ENCODE measurements at places on chromosomes 5 and 9.
A peak's percentile ranks its signal among the peaks of the same experiment; 100 is the strongest.

- DNase-seq, result no peak
Observed at GRCh38 chr5:103346162-103346748, 87.7 kb downstream of the MACIR start.

GRCh38 chr5:9056046-9056445 lies 489.8 kb downstream of the SEMA5A start:
- no peak for DNase-seq

- DNase-seq, result no peak
Observed at GRCh38 chr5:168874713-168875380, 295.7 kb upstream of the PANK3 start.

DNA sequence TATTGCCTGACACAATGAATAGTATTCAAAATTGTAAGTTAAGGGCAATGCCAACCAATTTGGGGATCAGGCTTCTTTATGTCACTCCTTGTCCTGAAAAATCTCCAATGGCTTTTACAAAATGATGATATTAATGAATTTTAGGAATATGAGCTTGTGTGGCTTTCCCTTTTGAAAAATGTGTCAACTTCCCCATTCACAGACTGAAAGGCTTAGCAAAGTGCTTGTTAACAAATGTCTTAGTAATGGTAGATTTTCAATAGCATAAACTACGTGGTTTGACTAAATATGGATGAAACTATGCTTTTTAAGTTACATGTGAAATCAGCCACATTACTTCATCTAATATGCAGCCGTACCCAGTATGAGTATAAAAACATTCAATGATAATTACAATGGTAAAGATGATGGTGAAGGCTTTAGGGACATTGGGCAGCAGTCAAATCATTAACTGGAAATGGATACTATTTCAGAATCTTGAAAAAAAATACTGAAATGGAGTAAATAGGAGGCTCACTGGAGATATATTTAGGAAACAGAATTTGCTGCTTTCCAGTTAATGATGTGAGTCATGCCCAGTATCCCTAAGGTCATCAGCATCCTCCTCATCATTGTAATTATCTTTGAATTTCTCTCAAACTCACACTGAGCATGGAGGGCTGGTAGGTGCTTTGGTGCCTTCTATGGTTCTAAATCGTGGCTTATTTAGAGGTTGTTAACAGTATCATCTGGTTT lies 113.3 kb upstream of the ZNF608 start:
- no peak for DNase-seq

GRCh38 chr5:40680741-40681362 lies 1.1 kb downstream of the PTGER4 start:
- DNase-seq, result no peak

GRCh38 chr9:90502134-90502533 lies 140.5 kb downstream of the DIRAS2 start:
- no peak for DNase-seq

DNA sequence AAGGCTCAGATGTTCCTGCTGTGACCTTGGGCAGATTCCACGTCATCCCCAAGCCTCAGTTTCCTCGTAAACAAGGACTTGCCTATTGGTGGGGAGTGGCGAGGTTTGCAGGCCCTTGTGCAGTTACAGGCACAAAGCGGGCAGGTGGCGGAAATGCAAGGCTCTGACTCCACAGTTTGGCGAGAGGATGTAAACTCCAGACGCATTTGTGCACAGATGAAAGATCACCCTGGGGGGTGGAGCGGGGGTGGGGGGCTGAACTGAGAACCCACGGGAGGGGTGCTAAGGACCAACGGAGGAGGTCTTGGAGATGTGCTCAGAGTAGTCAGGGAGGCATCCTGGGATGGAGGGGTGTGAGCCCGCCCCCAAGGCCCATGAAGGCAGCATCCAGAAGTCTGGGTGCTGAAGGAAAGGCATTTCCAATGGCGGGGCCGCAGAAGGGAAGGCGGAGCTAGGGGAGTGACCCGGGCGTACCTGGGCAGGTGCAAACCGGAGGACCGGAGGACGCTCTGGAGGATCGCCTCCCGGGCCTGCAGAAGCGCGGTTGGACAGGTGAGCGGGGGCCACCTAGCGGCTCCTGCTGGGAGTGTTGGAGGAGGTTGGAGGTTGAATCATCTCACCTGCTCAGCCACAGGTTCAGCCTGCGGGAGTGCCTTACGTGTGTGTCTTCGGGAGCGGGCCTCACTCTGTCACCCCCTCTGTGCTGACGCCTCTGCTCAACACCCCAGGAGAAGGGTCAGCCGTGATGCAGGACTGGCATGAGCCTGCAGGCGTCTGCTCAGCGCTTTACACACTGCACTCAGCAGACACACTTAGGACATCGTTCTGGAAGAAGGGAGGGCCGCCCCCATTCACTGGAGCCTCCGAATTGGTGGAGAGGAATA lies 1.9 kb upstream of the FIBCD1 start:
- no peak for DNase-seq

DNA sequence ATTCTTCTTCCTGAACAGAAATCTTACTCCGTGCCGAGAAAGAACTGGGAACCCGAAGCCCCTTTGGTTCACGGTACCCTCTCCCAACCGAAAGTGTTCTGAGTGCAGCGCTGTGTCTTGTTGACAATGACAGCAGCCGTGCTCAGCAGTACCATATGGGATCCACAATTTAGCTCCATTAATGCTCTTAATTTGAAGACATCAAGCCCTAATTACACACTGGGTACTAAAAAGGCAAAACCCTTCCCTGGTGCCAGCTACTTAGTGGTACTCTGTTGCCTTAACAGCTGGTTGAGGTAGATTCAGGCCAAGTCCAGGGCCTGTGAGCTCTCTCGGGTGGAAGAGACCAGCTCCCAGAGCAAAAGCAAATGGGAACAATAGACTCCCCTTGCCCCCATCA lies 24.5 kb downstream of the DDX31 start:
- no peak for DNase-seq

DNA sequence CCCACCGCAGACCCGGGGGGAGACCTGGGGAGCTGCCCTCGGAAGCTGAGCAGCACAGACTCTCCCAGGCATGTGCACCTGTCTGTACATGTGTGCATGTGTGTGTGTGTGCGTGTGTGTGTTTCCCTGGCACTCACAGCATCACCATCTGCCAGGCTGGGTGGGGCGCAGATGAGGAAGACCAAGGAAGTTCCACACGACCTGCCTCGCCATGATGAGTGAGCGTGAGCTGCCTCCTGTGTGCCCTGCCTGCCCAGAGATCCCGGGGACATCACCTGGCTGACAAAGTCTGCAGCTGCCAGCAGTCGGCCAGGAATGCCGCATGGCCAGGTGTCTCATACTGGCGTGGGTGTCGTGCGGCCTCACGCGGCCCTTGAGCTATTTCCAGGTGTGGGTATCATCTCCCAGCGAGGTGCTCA lies 4.0 kb upstream of the GPSM1 start:
- no peak for DNase-seq

DNA sequence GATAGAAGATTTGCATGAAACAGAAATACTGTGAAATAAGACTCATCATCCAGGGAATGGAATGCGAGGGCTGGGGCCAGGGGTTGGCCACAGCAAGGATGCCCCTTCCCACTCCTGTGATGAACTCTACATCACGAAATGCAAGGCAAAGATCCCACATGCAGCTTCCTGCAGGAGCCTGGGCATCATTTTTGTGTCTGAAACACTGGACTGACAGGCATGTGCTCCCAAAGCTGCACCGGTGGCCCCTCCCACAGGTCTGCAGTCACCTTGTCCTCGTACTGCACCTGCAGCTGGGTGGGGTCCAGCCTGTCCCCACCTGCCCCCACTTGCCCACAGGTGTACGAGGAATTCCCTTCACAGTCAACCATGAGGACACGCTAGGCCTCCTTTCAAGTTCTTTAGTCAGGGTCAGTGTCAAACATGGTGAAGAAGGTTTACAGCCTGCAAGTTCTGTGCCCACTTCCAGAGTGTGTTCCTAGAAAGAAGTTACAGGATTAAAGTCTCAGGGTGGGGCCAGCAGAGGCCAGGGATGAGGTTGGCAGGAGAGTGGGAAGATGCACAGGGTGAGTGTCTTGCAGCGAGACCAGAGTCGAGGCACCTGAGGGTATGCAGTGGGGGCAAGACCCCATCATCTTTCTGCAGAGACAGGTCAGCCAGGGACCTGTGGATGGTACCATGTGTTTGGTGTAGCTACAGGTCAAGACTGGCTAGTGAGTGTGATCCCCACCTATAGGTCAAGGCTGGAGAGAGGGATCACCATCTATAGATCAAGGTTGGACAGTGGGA lies 155.0 kb upstream of the IRX2 start:
- no peak for DNase-seq

- no peak for DNase-seq
Observed at GRCh38 chr5:84372066-84372695, 12.5 kb downstream of the EDIL3 start.

DNA sequence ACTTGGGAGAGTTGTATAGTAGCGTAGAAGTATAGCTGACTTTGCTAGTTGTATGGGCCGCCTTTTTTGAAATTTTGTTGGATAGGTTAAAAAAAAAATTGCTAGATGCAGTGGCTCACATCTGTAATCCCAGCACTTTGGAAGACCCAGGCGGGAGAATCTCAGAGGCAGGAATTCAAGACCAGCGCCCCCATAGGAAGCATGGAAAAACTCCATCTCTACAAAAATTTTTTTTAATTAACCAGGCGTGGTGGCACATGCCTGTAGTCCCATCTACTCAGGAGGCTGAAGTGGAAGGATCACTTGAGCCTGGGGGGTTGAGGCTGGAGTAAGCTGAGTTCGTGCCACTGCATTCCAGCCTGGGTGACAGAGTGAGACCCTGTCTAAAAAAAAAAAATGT lies 59.2 kb downstream of the SMC5 start:
- no peak for DNase-seq

DNA sequence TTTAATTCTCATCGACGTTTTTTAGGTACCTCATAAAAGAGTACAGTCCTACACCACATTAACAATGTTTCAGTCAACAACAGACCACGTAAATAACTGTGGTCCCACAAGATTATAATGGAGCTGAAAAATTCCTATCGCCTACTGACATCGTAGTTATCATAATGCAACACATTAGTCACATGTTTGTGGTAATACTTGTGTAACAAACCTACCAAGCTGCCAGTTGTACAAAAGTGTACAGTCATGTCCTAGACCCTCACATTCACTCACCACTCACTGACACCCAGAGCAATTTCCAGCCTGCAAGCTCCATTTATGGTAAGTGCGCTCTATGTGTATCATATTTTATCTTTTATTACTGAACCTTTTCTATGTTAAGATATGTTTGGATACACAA lies 16.8 kb downstream of the GNAQ start:
- no peak for DNase-seq

DNA sequence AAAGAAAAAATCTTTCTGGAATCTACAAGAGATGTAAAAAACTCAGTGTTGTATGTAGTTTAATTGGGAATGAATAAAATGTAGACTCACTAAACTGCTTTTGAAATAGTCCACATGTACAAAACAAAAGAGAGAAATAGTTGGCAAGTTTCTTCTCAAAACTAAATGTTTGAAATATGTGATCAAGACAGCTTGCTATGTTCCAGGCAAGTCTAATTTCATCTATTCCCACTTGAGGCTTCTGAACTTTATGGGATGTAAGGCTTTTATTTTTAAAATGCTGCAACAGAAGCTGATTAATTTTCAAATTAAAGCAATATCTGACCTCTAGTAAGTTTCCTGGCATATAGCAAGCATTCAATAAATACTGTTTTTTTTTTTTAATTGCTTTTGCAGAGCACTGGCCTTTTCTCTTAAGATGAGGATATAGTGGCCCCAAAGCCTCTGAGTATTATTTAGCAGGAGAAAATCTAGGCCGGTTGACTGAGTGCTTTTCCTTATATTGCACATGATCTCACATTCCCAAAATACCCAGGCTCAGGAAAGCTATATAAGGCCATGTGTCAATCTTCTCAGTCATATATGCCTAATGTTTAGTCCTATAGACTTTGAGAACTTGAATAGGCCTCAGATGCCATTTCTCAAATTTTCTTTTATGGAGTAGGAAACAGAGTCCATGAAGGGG lies 183.2 kb downstream of the NTRK2 start:
- no peak for DNase-seq

- no peak for DNase-seq
Observed at GRCh38 chr9:98596486-98596885, 112.2 kb downstream of the GABBR2 start.

DNA sequence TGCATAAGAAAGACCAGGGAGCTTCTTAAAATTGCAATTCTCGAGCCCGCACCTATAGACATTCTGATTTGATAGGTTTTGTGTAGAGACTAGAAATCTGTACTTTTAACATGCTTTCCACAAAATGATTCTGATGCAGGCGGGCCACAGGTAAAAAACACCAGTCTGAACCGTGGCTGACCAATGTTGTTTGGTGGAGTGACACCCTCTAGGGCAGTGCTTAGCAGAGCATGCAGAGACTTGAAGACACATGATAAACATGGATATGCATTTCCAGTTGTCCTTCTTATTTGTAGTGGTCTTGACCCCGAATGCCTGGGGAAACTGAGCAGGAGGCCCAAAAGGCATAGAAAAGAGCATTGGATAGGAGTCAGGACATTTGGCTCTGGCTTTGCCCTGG lies 10.5 kb upstream of the COL15A1 start:
- DNase-seq, result no peak

DNA sequence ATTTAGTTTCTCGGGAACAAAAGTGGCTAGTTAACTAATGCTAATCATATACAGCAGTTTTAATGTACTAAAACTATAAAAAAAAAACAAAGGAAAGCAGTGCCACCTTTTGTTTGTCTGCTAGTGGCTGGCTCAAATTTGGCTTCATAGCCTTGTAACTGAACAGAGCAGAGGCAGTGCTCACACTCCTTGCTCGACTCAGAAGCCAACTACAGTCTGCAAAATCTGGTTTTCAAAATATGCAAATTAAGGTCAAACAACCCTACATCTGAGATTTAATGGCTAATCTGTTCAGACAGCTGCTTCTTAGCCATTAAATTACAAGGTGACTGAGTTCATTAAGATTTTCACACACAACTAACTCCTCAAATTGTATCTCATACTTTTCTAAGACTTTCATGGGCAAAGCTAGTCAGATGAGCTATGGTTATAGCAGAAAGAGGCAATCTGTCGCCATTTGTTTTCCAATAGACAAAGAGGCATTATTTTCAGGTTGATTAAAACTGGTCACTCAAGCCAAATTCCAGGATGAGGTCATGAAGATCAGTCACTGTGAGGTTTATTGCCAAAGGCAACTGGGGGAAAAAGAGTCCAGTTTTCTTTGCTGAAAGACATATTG lies 56.8 kb upstream of the EPB41L4A start:
- no peak for DNase-seq

DNA sequence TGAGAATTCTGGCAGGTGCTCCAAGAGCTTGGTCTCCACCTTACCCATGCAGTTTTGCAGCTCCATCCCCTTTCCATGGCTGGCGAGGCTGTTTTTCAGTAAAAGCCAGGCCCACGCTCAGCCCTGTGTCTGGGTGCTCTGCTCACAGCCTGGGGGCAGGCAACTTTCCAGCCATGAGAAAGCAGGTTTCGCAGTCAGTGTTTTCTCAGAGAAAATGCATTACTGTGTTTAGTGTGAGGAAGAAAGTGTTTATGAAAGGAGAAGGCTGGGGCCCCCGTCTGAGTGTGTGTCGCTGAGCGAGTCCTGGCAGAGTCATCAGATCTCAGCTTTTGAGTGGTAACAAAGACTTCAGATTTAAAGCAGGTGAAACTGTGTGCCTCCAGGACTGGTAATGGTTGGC lies 248.1 kb downstream of the IRX1 start:
- DNase-seq, result no peak

- peak; percentile 55 for DNase-seq
Observed at GRCh38 chr9:78620764-78621163, 323.8 kb downstream of the PSAT1 start.

All from AG04450 (cell line).